ENCODE measurements at places on chromosomes 13 and 19.

GRCh38 chr19:34713262-34713637, 20.8 kb upstream of the ZNF181 start:
- H3K27ac ChIP-seq: no peak overlapping the region
- no peak overlapping the region for H3K4me3 ChIP-seq
- H3K36me3 ChIP-seq: no peaks in the 10 kb centered on the region
- DNase-seq: no peak

- no peak for DNase-seq
- no peak overlapping the region for H3K27ac ChIP-seq
- no peak overlapping the region for H3K4me3 ChIP-seq
- H3K36me3 ChIP-seq: no peaks in the 10 kb centered on the region
Measured at GRCh38 chr13:109700176-109700575, 86.2 kb downstream of the IRS2 start.

DNA sequence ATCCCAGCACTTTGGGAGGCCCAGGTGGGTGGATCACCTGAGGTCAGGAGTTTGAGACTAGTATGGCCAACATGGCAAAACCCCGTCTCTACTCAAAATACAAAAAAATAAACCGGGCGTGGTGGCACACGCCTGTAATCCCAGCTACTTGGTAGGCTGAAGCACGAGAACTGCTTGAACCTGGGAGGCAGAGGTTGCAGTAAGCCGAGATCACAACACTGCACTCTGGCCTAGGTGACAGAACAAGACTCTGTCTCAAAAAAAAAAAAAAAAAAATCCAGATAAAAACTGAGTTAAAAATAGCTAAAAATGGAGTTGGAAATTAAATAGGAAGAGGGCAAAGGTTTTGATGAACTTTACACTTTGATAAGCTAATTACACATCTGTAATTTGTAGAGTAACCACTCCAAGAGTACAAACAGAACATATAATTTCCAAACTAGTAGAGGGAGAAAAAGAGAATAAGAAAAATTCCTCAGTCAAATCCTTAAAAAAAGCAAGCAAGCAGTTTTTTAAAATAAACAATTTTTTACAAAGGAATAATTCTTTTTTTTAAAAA, 10.3 kb downstream of the TGDS start:
- no peak for DNase-seq
- H3K27me3 ChIP-seq: no peaks in the 10 kb centered on the region
- no peak overlapping the region for H3K4me3 ChIP-seq
- no peaks in the 10 kb centered on the region for H3K4me1 ChIP-seq
- peaks cover 47% of the 10 kb centered on the region for H3K36me3 ChIP-seq
- no peak overlapping the region for H3K27ac ChIP-seq

DNA sequence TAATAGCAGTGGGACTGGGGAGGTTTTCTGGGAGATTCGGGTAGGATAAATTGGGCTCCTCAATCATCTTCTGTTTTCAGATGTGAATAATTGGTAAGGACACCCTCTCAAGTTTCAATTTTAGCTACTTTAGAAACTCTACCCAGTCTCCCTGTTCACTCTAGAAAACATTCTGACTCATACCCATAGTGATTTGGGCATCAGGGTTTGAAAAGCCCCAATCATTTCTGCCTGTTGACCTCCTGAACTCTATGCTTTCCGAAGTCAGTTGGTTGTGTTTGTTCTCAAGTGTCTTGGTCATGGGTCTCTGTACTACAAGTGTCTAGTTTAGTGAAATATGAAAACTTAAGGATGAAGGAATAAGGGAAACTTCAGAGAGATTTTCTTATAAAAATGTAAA, 911.3 kb upstream of the GPC6 start:
- no peaks in the 10 kb centered on the region for H3K36me3 ChIP-seq
- DNase-seq: no peak
- H3K4me1 ChIP-seq: peaks cover 2% of the 10 kb centered on the region
- no peak overlapping the region for H3K4me3 ChIP-seq

DNA sequence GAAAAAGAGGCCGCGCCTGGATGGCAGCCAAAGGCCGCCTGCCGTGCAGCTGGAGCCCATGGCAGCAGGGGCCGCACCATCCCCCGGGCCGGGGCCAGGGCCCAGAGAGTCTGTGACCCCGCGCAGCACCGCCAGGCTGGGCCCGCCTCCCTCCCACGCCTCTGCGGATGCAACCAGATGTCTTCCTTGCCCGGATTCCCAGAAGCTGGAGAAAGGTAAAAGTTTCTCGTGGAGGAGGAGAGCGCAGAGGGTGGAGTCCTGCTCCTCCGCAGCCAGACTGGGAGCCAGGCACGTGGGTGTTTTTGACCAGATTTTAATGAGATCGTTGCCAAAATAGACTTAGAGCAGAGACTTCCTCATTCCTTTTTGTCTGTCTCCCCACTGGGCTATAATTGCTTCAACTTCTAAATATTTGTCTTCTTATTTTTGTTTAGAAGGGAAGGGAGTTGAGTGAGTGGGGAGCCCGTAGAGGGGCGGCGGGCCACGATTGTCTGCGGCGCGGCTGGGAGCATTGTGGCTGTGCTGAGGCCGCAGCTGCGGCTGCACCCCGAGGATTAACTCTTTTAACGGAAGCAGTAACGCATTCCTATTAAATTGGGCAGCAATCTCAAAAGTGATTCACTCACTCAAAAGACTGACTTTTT, 22.8 kb upstream of the NDUFS7 start:
- H3K4me1 ChIP-seq: peaks cover 33% of the 10 kb centered on the region
- H3K27ac ChIP-seq: peak overlapping the region; percentile 59
- DNase-seq: no peak
- no peaks in the 10 kb centered on the region for H3K27me3 ChIP-seq

GRCh38 chr13:109734002-109734785, 52.2 kb downstream of the IRS2 start:
- H3K36me3 ChIP-seq: no peaks in the 10 kb centered on the region
- H3K27me3 ChIP-seq: peaks cover 11% of the 10 kb centered on the region
- no peak for DNase-seq
- H3K4me3 ChIP-seq: no peak overlapping the region
- no peaks in the 10 kb centered on the region for H3K4me1 ChIP-seq

DNA sequence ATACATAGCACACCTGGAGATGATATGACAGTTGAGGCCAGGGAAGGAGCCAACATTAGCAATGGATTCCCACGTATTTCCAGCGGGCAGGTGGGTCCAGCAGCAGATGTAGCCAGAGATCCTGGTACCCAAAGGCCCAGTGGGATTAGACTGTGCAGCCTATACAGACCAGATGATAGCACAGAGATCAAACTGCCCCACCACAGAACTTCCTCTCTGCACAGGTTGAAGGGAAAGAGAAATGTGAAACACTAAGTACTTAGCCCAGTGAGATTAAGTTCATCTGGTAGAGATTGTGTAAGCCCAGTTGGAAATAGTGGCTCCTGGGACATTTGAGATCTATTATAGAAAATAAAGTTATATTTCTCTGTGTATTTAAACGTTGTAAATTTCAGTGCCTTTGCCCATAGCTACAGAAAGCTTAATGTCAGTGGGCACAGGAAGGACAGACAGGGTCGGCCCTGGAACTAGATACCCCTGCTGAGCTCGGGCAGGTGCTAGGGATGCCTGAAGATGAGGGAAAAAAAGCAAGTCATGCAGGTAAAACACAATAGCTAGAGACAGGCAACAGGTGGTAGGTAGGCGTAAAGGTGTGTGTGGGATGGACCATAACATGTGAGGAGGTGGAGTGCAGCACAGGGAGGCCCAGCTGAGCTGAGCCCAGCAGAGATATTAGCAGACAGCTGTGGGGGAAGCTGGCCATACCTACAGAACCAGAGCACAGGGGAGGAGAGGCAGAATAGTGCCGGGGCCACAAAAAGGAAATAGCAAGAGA, 27.3 kb upstream of the SPATA13 start:
- no peak for DNase-seq
- H3K4me1 ChIP-seq: no peaks in the 10 kb centered on the region
- no peak overlapping the region for H3K27ac ChIP-seq

DNA sequence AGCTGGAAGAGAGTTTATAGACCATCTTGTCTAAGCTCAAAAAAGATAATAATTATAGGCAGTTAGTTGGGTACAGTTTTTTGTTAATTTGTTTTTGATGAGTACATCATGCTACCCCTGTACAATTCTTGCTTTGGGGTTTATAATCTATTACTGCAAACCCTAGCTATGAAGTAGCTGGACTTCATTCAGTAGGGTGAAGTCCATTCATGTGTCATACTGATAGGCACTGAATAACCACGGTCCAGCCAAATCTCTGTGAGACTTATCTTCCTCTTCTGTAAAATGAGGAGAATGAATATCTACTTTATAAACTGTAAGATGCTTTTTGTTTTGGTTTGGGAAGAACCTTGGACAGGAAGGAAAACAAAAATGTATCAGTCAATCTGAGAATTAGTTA, 19.5 kb downstream of the SLC46A3 start:
- no peak for DNase-seq
- H3K4me3 ChIP-seq: no peak overlapping the region
- peaks cover 33% of the 10 kb centered on the region for H3K36me3 ChIP-seq

DNA sequence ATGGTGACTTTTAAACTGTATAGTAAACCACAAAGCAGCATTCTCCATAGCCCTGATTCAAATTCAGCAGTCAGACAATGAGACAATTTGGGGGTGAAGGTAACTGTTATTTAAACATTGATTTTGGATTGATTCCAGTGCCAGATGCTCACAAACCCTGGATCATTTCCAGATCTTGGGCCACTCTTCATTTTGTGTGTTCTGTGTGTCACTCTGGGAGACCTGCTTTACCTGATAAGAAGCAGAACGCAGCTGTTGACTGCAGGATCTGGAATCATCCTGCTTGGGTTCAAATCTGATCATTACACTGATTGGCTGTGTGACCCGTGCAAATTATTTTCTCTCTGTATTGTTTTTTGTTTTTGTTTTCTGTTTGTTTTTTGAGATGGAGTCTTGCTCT, 4.0 kb upstream of the PCDH8 start:
- H3K36me3 ChIP-seq: no peaks in the 10 kb centered on the region
- no peak overlapping the region for H3K27ac ChIP-seq
- peaks cover 46% of the 10 kb centered on the region for H3K27me3 ChIP-seq
- no peak for DNase-seq
- H3K4me3 ChIP-seq: no peak overlapping the region

- H3K36me3 ChIP-seq: peaks cover 9% of the 10 kb centered on the region
- no peak overlapping the region for H3K4me3 ChIP-seq
- H3K4me1 ChIP-seq: no peaks in the 10 kb centered on the region
- no peaks in the 10 kb centered on the region for H3K27me3 ChIP-seq
- H3K27ac ChIP-seq: no peak overlapping the region
Measured at GRCh38 chr13:100454876-100455275, 133.7 kb downstream of the GGACT start.

DNA sequence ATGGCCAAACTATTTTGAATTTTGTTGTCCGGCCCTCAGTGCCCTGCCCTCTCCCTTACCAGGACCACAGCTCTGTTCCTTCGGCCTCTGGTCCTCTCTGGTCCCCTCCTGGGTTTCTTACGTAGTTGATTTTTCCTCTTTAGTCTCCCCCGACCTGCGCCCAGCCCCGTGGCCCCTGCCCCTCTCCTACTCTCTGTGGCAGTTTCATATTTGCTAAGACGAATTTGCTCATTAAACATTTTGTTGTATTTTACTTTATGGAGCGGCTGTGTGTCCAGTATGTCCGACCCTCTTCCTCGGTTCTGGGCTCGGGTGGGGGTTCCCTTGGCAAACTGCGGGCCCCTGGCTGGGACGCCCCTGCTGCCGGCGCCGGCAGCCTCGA, 576 bp upstream of the EPN1 start:
- H3K27ac ChIP-seq: peak overlapping the region; percentile 91
- peaks cover 51% of the 10 kb centered on the region for H3K4me1 ChIP-seq
- no peak for DNase-seq
- no peaks in the 10 kb centered on the region for H3K27me3 ChIP-seq

DNA sequence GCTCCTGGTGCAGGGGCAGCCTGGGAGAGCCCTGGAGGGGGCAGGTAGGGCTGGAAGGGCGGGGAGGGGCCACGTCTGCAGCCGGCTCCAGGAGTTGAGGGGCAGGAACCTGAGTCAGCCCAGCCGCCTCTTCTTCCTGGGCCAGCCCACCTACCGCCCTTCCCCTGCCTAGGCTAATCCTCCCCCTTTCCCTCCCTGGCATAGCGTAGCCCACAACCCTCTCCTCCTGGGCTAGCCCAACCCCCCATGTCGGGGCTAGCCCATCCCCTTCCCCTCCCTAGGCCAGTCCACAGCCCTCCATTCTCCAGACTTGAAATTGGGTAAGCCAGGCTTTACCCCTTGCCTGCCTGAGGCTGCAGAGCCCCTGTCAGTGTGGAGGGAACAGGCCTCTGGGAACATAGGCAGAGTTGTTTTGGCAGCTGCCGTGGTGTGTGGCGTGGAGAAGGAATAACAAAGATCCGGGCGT, 20.6 kb upstream of the WDR18 start:
- DNase-seq: no peak
- H3K27me3 ChIP-seq: no peaks in the 10 kb centered on the region
- peaks cover 27% of the 10 kb centered on the region for H3K36me3 ChIP-seq
- H3K27ac ChIP-seq: no peak overlapping the region
- no peak overlapping the region for H3K4me3 ChIP-seq

- H3K27me3 ChIP-seq: no peaks in the 10 kb centered on the region
- H3K27ac ChIP-seq: peak overlapping the region; percentile 74
- no peak for DNase-seq
Measured at GRCh38 chr13:113971471-113972231, 2.2 kb downstream of the C13orf46 start.

GRCh38 chr19:53772943-53773342, 51.2 kb downstream of the NLRP12 start:
- peaks cover 7% of the 10 kb centered on the region for H3K27me3 ChIP-seq
- no peaks in the 10 kb centered on the region for H3K4me1 ChIP-seq
- no peak overlapping the region for H3K4me3 ChIP-seq
- no peaks in the 10 kb centered on the region for H3K36me3 ChIP-seq
- DNase-seq: no peak
- H3K27ac ChIP-seq: no peak overlapping the region

DNA sequence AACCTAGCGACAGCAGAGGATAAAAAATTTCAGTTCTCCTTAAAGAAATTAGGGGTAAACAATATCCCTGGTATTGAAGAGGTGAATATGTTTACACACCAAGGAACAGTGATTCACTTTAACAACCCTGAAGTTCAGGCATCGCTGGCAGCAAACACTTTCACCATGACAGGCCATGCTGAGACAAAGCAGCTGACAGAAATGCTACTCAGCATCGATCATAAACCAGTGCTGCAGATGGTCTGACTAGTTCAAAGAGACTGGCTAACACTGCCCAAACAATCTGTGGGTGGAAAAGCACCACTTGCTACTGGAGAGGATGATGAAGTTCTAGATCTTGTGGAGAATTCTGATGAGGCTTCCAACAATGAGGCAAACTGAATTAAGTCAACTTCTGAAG, 19.9 kb upstream of the ACOD1 start:
- no peak overlapping the region for H3K4me3 ChIP-seq
- H3K36me3 ChIP-seq: no peaks in the 10 kb centered on the region
- H3K27ac ChIP-seq: no peak overlapping the region
- DNase-seq: no peak
- H3K4me1 ChIP-seq: no peaks in the 10 kb centered on the region
- H3K27me3 ChIP-seq: no peaks in the 10 kb centered on the region

GRCh38 chr13:98780451-98780850, 28.0 kb upstream of the SLC15A1 start:
- peaks cover 5% of the 10 kb centered on the region for H3K27me3 ChIP-seq
- no peak overlapping the region for H3K27ac ChIP-seq
- H3K36me3 ChIP-seq: no peaks in the 10 kb centered on the region
- no peak for DNase-seq
